NCI-H1417 (cell line): ENCODE measurements at places on chromosomes 12 and 14.

DNA sequence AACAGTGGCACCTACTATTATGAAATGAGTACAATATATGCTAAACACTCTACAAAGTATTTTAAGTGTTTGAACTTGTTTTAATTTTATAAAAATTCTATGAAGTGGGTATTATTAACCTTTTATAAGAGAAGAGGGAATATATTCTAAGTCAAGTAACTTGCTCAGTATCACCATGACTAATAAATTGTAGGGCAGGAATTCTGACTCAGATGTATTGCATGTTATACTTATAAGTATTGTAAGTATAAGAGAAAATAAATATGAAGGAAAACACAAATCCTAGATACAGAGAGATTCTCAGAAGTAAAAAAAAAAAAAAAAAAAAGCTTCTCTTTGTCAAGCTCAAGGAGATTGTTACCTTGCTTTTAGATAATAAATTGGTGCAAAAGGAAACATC lies 893.2 kb downstream of the SLC16A7 start:
- no peak for DNase-seq

DNA sequence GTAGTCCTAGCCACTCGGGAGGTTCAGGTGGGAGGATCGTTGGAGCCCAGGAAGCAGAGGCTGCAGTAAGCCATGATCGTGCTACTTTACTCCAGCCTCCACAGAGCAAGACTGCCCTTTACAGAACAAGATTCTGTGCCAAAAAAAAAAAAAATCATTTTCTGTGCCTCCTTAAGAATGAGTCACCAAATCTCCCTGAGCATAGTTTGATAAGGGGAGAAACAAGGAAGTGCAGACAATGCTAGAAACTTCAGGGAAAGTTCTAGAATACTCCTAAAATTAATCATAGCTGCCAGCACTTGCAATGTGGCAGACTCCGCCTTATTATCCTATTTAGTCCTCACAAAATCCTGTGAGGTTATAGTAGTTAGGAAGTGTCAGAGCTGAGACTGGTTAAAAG lies 74.5 kb downstream of the KCNK10 start:
- no peak for DNase-seq

DNA sequence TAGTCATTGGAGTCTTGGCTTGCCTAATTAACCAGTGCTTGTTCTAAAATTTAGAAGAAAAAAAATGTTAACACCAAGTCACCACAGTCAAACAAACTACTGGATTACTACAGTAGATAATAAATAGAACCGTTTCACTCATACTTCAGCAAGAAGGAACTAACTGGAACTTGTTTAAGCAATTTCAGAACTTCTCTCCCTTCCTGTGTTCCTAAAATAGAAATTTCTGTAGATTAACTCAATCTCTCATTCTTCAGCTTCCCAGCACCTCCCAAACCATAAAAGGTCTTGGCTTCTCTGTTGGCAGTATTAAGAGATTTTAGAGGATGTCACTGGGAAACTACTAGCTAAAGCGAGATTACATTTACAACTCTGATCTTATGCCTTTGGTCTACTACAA lies 18.6 kb downstream of the GNS start:
- no peak for DNase-seq

DNA sequence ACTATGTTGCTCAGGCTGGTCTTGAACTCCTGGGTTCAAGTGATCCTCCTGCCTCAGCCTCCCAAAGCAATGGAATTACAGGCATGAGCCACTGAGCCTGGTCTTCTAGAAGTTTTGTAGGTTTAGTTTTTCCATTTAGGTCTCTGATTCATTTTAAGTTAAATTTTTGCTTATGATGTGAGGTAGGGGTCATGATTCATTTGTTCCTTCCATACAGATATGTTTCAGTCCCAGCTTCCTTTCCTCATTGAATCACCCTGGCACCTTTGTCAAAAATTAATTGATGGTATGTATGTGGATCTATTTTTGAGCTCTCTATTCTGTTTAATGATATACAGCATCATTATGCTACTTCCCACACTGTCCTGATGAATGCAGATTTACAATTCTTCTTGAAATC lies 25.6 kb upstream of the CABP1 start:
- no peak for DNase-seq

DNA sequence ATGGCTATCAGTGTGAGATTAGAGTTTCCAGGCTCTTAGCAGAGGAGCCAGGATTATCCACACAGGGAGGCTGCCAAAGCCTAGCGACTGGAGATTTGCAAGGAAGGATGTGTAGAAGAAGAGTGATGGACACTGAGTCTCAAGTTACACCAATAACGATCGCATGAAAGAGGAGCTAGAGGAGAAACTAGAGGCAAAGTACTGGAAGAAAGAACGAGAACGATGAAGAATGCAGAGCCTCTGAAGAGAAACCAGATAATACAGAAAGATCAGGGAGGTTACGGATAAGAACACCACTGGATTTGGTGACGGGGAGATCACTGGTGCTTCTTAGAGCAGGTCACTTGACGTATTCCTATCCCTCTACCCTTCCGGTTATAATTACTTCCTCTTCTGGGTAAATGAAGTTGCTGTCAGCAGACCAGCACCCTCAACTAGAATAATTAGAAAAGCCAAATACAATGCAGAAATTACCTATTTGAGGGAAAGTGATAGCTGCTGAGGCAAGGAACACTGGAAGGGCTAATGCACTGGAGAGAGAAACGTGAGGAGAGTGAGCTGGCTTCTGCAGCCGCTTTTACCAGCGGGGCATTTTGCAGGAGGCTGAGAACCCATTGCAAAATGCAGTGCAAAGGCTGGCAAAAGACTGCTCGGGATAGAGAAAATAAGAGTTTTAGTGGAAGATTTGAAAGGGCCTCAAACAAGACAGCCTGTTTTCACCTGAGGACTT lies 93.1 kb upstream of the HIF1A start:
- DNase-seq, result peak; percentile 28
